ENCODE measurements at places on chromosomes 7 and 10. TPM values are rescaled to one million over a fixed set of nuclear protein-coding genes. Genes with fewer than 3 reads are reported as not detected.

GRCh38 chr7:151083071-151083823 lies at the start of gene TMUB1:
Gene TMUB1, minus strand, starts transcription at chr7:151083493. Its CDS starts 930 bp downstream, at chr7:151082563.
- DNase-seq = peak; percentile 77

DNA sequence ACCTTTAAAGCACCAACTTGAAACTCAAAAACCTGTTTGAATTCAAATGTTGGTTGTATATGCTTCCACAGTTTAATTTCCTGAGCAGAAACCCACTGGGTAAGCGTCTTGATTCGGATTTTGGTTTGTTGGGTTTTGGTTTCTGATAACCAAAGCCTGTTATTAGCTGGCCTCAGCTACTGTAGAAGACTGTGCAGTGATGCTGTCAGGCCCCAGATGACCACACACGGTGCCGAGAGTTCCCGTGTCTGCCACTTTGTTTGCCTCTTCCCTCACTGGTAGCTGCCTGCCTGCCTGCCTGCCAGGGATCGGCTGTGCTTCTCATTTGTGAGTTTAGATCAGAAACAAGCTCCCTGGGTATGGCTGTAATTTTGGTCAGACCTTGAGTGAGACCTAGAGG lies 5.6 kb downstream of the MDH2 start:
- DNase-seq = no peak

GRCh38 chr7:103379270-103379975 lies 32.0 kb downstream of the PSMC2 start:
- no peak for DNase-seq

The APBB1IP gene
- 1.6 TPM for total RNA-seq

DNA sequence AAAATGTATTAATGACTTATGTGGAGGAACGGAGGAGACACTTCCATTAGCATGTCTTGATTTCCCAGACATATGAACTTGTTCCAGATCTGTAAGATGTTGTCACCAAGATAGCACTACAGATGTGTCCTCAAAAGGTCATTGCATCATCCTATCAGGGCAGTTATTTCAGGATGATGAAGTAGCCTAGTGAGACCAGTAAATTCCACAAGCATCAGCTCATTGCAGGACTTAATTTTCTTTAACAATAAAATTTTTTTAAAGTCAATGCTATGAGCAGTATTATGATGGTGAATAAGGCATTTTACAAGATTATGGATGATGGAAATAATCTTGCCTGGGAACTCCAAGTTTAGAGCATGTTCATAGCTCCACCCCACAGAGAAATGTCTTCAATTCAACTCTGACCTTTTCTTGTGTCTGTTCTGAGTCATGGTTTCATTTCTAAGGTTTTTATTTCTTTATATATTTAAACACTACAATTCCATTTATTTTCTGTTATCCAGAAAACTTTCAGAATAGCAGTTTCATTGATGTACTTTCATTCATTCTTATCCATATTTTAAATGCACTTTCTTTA lies 1203.3 kb upstream of the CELF2 start:
- DNase-seq = peak; percentile 55

The SSMEM1 gene
- not detected for total RNA-seq

The GRM3 gene
- 0.04 TPM for total RNA-seq

GRCh38 chr10:47065903-47066302 lies 154.7 kb downstream of the PTPN20 start:
- DNase-seq = no peak

DNA sequence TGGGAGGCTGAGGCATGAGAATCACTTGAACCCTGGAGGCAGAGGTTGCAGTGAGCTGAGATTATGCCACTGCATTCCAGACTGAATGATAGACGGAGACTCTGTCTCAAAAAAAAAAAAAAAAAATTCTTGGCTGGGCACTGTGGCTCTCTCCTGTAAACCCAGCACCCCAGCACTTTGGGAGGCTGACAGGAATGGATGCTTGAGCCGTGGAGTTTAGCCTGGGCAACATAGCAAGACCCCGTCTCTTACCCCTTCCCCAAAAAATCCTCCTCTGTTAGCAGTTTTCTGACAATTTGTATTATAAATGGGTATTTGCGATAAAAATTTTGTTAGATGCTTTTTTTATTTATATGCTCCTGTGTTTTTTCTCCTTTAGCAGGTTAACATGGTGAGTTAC lies 11.0 kb downstream of the SAMD8 start:
- DNase-seq = no peak
